ENCODE measurements at places on chromosomes 2 and 18.

GRCh38 chr2:159716857-159717256 lies 4.6 kb downstream of the MARCHF7 start:
- no peak for DNase-seq

DNA sequence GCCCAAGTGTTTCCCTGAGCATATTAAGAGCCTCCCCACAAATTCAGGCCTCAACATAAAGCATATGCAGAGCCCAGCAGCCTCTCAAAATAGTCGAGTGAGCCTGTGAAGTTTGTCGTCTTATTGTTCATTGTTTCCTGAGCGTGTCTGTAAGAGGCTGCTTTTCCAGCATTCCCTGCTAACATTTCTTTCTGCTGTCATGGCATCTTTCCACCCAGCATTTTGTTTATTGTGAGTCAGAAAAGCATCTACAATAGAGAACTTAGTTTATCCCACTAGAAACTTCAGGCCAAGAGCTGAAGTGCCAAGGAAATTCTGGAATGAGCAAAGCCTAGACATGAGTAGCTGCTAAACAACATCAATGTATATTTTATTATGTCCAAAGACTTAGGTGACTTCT lies 46.3 kb upstream of the STAM2 start:
- no peak for DNase-seq

- DNase-seq, result no peak
Observed at GRCh38 chr2:70381821-70382220, 80.0 kb upstream of the FAM136A start.

- no peak for DNase-seq
Observed at GRCh38 chr2:85355521-85355920, 952 bp downstream of the ELMOD3 start.

Measured in osteocyte (in vitro differentiated cells).